ENCODE measurements at places on chromosomes 2 and 18.

DNA sequence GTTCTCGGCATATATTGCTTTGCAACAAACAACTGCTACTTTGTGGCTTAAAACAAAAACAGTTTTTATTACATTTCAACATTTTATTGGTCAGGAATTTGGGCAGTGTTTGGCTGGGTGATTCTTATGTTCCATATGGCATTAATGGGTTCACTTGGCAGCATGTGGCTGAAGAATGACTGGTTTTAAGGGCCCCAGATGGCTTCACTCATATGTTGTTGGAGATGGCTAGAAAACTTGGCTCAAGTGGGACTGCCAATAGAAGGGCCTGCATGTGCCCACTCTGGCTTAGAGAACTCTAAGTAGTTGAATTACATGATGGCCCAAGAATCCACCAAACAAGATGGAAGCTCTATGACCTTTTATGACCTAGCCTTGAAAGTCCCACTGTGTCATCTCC lies 86.1 kb downstream of the FASTKD2 start:
- no peak for DNase-seq

- no peak for DNase-seq
These were observed 389.6 kb downstream of the TRIB2 start for GRCh38 chr2:13106302-13106701.

DNA sequence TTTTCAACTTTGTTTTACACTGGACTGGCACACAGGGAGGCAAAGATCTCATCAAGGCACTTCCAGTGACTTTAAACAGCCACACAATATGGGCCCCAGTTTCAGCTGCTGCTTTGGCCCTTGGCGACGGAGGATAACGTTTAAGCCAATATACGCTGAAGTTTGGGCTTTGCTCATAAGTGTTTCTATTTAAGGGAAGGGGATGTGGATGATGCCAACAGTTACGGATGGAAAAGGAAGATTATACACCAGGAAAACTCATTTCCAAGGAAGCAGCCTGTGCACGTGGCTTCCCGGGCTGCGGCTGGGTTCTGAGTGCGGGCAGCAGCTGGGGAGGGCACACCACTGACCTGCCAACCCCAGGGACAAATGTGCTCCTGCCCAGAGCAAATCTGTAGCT lies 151.1 kb downstream of the SH3BP4 start:
- DNase-seq = no peak

DNA sequence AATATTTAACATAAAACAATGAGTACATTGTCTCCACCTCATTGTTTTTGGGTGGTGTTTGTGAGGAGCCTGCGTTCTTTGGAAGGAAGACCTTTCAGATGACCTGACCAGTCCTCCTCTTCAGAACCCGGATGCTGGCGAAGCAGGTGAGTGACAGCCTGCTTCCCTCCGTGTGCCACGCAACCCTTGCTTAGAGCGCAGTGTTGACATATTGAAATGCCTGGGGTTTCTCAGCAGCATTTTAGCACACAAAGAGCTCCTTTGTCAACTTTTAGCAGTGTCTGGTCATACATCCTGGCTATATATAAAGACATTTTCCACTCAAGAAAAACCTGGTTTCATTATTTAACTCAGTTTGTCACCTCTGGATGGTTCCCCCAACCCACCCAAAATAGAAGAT lies 335.7 kb upstream of the POU3F3 start:
- DNase-seq = no peak

DNA sequence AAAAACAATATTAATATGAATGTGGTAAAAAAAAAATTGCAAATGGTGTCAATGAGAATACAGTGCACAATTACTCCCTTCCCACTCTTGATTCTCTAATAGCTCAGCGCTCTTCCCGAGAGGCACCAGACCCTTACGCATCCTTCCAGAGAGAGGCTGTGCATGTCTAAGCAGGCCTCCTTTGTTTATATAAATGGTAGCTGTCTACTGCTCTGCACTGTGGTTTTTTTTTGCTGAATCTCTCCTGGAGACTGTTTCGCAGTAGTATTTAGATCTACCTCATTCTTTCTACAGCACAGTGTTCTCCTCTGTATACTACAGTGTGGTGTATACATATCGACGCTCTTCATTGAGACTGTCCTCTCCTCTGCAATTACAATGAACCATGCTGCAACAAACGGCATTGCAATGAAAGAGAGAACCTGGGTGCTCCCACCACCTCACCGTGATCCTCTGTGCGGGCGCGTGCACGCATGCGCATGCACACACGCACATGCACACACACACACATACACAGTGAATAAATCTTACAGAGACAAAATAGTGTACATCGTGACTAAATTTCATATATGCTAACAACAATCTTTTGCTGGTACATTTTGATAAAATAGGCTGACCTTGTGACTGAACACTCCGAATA lies 19.4 kb downstream of the SEPTIN10 start:
- DNase-seq = no peak

- DNase-seq = no peak
These were observed 19.2 kb upstream of the SIGLEC15 start for GRCh38 chr18:45806226-45806625.

DNA sequence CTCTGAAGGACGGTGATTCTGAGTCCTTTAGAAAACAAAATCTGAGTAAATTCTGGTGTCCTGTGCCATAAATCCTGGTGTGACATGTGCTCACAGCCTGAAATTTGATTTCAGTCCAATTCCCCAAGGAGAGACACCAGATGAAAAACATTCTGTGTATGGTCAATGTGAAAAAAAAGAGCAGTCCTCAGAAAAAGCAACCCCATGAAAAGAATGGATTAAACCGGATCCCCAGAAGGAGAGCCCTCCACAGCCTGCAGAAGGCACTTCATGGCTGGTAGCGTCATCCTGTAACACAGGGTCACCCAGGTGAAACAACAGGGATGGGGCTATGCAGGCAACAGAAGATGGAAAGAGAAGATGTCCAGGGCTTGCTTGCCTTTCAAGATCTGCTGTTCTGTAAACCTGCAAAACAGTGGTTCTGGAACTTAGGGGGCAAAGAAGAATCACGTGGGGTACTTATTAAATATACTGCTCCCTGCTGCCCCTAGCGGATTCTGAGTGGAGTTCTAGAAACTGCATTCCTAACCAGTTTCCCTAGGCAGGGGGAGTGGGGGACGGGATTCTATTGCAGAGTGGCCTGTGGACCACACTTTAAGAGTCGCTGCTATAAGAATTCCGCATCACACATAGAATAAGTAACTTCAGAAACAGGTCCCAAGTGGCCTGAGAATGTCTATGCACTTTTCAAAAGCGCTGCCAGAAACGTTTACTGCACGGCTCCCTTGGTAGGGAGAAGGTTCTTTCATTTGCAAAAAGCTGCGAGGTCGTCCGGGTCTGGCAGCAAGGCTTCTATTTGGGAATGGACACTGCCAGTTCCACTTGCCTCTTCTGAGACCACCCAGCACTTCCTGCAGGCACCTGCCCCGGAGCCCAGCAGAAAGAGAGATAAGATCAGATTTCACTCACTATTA lies 118.9 kb upstream of the ARL5A start:
- DNase-seq = no peak

DNA sequence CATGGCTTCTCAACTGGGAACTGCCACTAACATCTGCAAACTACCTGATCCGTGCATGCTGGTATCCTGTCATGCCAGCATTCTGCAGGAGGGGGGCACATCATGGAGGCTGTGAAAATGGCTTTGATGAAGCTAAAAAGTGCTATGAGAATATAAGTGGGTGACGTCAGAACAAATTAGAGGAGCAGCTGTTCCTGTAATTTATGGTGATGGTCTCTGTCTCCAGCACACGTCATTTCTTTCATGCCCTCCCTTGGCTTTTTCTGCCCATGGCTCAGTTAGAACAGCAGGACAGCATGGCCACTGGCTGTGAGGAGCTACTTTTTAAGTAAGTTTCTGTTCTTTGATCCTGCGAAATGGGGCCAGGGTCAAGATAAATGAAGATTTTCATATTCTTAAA lies 466.3 kb downstream of the THSD7B start:
- DNase-seq = no peak

- no peak for DNase-seq
These were observed 272.6 kb downstream of the NEDD4L start for GRCh38 chr18:58316396-58317342.

GRCh38 chr2:24919037-24919505 lies 966 bp downstream of the ADCY3 start:
- DNase-seq = no peak

- DNase-seq = no peak
These were observed 9.7 kb upstream of the ARL5A start for GRCh38 chr2:151837926-151838325.

- DNase-seq = no peak
These were observed 12.9 kb upstream of the SIX3 start for GRCh38 chr2:44928483-44929158.

- DNase-seq = no peak
These were observed 28.2 kb downstream of the UBE2F start for GRCh38 chr2:237995036-237995435.

DNA sequence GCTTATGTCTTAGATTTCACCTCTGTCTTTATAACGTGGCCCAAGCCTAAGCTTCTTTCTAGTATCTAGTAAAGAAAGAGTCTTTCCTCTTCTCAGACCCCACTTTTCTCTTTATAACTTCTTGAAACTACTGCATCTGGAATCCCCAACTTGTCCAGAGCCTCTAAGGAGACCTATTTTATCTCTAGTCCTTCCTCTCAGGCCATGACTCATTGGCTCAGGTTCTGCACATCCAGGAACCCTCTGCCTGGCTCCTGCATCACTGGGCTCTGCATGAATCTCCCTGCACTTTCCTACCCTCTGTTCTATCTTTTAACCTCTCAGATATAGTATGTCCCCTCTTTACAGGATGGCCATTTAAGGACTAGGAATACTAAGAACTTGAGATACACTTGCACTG lies 124.7 kb downstream of the DNAH6 start:
- no peak for DNase-seq

- no peak for DNase-seq
These were observed 650 bp downstream of the CCBE1 start for GRCh38 chr18:59696311-59697235.

GRCh38 chr2:71640489-71640888 lies 187.1 kb downstream of the DYSF start:
- no peak for DNase-seq

GRCh38 chr2:58923869-58924268 lies 682.7 kb upstream of the FANCL start:
- peak; percentile 96 for DNase-seq

DNA sequence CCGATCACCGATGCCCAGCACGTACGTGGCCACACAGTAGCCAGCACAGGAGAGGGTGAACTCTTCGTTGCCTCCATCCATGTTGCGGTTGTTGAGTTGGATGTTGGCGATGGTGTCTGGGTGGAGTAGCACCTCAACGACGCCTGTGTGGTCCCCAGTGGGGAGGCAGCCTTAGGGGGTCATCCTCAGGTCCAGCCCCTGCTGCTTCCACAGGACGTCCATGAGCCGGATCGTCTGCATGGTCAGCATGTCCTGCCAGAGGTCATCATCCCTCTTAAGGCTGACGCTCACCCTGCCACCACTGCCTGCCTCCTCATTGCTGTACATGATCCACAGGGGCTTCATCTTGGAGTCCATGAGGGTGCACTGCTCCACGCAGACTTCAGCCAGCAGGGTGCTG lies 369.3 kb downstream of the CMPK2 start:
- DNase-seq = no peak

DNA sequence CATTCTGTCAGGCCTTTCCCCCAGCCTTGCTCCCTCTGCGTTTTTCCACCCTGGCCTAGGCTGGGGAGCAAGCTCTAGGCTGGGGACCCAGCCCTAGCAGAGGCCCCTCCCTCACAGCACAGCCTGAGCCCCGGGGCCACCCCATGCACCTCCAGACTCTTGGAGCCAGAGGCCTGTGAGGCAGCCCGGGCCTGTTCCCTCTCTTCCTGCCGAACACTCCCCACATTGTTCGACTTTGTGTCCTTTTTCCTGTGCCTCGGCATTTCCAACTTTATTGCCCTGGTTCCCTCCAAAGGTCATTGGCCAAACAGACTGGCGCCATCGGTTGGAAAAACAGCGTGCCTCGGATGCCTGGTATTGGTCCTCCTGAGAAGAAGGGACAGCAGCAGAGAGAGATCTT lies 79.7 kb downstream of the HS1BP3 start:
- DNase-seq = no peak

- no peak for DNase-seq
These were observed 48.9 kb downstream of the PAX8 start for GRCh38 chr2:113229795-113230194.

DNA sequence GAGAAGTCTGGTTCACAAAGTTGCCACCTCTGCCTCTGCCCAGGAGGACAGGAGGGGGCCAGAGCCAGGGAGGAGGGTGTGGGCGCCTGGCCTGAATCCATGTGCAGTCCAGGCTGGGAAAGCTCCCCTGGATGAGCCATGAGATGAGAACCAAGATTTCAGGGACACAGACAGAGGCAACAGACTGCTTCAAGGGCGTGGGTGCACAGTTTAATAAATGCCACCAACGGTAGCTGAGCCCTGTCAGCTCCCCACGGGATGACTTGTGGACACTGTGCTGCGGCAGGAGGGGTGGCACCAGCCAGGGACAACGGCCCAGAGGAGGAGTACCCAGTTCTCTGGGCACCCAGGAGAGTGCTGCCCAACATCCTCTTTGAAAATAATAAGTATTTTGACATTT lies 15.2 kb downstream of the CAPG start:
- DNase-seq = no peak

- no peak for DNase-seq
These were observed 99.6 kb upstream of the DDX18 start for GRCh38 chr2:117714745-117715417.

DNA sequence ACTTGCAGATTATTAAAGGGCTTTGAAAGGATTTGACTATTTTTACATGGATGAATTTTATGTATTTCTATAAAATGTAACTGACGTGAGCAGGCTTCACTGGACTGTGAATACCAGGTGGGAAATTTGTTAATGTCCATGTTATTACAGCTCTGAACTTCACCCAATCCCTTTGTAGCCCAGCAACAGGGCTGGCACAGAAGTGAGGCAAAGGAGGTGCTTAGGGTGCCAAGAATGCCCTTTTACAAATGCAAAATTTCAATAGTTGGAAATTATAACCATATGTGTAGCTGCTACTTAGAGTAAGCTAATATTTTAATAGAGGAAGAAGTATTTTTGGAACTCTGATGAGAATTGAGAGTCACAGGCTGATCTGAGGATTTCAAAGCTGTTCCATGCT lies 53.7 kb upstream of the FAM98A start:
- no peak for DNase-seq

DNA sequence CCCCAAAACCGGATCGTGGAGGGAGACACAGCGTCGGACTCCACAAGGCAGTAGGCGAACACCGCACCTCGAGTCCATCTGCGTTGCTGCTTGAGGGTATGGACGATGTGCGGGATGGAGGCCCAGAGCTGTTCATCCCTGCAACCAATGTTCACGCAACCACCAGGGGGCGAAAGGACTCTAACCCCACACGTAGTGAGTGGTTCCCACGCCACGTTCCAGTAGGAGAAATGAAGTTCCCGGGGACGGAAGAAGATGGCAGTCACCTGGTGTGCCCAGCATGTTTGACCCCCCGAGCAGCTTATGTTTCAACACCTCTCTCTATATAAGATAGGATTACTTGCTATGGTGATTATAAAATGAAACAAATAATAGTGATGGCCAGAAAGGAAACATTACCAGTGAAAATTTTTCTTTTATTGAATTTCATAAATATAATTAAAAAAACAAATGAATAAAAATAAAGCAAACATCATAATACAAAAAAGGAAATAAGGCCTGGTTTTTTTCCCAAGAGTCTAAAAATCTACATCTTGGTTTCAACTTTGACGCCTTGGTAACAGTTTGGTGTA lies 184.3 kb downstream of the SH3BP4 start:
- peak; percentile 36 for DNase-seq

- no peak for DNase-seq
These were observed 548.1 kb downstream of the ADCYAP1 start for GRCh38 chr18:1452821-1453220.

Data from GM04503 (cell line).